ENCODE measurements at places on chromosomes 4 and X.
A peak's percentile ranks its signal among the peaks of the same experiment; 100 is the strongest.

DNA sequence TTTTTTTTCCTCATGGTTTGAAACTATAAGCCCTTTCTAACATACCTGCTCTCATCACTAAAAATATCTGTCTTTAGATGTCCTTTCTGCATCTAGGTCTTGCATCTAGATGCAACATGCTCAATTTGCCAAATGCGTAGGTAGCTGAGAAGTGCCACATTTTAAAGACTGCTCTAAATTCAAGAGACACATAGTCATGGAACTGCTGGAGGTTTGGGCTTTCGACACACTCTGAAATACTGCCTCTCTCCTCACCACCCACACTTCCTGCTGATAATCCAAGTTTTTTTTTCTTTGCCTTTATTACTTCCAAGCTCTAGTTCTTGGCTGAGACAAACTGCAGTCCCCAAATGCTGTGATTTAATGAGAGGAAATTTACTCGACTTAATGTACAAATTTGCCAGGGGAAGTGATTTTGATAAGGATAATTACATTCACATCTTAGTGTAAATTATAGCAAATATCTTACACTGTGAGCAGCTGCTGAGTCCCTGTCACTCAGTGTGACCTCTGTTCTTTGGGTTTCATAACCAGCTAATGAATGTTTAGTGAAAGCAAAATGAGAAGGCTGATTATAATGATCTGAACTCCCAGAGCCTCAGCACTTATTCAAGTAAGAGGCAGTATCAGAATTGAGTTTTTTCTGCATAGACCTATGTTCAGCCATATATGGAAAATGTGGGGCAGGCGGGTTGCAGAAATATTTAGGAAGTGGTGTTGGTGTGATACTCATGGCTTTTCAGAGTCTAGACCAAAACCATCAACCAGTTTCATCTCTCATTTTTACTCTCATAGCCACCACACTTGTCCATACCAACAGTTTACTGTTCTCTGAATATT is 31.3 kb downstream of the DRD5 start:
- no peak for DNase-seq

GRCh38 chr4:17232566-17233253 is 279.2 kb downstream of the QDPR start:
- peak; percentile 77 for DNase-seq

DNA sequence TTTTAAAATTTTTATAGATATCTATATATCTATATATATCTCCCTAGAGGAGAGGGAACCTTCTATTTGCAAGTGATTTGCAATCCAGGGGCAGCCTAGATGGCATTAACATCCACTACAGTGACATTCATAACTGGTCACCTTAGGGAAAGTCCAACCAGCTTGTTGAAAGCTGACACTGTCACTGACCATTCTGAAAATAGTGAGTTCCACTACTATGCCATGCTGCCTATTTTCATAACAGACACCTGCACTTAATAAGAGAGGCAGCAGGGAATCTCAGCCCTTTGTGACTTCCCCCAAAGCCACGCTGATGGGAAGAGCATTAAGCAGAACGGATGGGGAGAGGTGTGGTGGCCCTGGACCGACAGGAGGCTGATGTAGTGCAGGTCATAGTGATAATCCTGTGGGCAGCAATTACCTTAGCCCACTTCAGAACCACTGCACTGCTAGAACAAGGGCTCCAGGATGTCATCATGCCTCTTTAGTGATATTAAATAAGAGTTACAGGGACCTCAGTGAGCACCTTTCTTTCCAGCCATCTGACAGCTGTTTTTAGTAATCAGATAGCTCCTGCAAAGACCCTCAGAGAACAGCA is 51.3 kb downstream of the GPRIN3 start:
- no peak for DNase-seq

- no peak for DNase-seq
Measured at GRCh38 chr4:174265916-174266315, 17.6 kb downstream of the FBXO8 start.

DNA sequence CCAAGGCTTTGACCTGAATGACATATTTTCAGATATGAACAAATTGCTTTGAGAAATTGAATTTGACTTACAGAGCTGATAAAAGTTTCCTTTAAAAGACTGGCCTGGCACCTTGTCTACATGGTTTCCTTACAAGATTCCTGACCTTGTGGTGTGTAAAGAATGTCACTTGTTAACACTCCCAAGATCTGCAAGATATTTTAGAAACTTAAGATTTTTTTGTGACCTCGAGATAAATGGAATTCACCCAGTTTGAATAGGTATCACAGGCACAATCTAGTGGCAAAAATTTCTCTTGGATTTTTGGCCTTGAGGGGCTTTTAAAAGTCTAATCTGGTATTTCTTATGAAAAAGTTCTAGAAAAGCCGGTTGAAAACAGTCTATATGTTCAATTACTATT is 1568.9 kb upstream of the IGFBP7 start:
- no peak for DNase-seq

- no peak for DNase-seq
Measured at GRCh38 chrX:6299724-6300123, 71.1 kb upstream of the NLGN4X start.

DNA sequence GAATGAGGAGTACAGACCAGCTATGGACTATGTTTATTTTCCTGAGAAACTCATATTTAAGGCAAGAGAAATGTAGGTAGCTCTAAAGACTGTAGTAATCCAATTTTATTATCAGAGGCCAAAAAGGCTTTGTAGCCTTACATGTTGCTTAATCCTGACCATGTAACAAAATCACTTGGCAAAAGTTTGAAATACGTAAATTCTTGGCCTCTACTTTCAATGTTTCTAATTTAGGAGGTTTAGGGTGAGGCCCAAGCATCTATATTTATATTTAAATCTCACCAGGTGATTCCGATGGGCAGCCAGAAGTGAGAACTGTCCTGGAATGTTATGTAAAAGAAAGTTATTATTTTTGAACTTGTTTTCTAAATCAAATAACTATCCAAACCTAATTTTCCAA is 289.7 kb downstream of the IL1RAPL1 start:
- no peak for DNase-seq

DNA sequence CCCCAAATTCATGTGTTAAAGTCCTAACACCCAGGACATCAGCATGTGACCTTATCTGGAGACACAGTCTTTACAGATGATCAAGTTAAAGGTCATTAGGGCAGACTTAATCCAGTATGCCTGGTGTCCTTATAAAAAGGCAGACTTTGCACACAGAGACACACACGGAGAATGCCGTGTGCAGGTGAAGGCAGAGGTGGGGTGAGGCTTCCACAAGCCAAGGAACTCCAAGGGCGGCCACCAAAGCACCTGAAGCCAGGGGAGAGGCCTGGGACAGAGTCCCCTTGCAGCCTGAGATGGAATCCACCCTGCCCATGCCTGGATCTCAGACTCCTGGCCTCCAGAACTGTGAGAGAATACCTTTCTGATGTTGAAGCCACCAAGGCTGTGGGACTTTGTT is 26.1 kb upstream of the SORCS2 start:
- no peak for DNase-seq

Measured in fibroblast of skin of right quadriceps (primary cell).